ENCODE measurements at places on chromosomes 6 and 20.

DNA sequence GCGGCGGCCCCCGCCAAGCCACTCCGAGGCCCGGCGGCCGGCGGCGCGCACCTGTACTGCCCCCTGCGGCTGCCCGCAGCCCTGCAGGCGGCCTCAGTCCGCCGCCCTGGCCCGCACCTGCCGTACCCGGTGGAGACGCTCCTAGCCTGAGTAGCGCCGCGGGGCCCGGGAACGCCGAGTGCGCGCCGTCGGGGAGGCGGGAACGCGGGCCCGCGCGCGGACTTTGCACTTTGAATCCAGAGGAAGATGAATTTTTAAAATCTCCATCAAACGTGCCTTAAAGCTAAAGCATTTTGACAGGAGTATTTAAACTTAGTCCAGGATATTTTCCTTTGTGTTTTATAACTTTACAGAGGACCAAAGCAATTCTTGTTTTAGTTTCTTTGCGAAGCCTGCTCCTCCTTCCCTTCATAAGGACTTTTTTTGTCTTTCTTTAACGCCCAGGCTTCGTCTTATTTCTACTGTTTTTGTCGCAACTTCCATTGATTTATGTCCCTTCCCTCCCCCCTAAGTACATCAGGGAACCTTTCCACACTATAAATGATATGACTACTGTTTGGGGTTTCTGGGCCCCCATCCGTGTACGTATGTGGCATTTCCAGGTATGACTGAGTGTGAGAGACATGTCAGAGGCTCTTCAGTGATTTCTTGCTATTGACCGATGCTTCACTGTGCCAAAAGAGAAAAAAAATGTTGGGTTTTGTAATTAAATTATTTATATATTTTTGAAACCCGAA, 2.0 kb downstream of the FOXQ1 start:
- no peak for DNase-seq

GRCh38 chr6:12818324-12818723, 101.8 kb downstream of the PHACTR1 start:
- no peak for DNase-seq

GRCh38 chr20:49303065-49303552, 25.3 kb upstream of the ZNFX1 start:
- no peak for DNase-seq

GRCh38 chr6:104887350-104887749, 27.6 kb upstream of the HACE1 start:
- DNase-seq: peak; percentile 34

DNA sequence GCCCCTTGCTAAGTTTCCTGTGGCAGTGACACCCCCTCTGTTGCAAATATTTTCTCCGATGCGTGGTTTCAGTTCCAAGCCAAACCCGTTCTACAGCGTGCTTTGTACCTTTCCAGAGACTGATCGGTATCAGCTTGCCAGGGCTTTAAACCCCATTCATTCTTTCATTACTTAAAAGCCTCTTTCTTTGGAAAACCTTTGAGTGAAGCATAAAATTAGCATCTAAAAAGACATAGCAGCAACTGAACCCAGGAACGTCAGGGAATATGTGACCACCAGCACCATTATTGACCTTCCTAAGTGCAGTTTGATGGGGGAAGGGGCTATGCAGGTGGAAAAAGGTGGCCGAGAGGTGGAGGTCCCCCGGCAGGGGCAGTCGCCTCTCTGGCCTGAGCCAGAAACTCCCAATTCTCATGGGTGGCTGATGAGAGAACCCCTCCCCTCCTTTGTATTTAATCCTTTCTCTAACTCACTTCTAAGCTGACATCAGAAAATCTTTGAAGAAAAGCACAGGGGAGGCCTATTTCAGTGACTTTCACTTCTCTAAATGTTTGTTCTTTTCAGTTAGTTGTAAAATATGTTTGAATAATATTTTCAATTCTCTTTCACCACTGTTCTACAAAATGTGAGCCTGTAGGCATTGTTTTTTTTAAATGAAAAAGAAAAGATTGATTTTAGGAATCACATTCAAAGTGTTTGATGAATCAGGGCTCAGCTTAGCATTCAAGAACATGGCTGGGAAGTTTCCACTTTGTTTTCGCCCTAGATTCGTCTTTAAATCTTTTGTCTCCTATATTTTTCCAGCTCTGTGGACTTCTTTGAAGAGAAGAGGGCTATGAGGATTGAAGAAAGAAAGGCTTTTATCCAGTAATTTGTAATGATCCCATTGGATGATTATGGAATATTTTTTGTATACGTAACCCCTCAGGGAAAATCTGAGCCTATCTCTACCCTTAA, 89.2 kb downstream of the RSPH3 start:
- DNase-seq: no peak

DNA sequence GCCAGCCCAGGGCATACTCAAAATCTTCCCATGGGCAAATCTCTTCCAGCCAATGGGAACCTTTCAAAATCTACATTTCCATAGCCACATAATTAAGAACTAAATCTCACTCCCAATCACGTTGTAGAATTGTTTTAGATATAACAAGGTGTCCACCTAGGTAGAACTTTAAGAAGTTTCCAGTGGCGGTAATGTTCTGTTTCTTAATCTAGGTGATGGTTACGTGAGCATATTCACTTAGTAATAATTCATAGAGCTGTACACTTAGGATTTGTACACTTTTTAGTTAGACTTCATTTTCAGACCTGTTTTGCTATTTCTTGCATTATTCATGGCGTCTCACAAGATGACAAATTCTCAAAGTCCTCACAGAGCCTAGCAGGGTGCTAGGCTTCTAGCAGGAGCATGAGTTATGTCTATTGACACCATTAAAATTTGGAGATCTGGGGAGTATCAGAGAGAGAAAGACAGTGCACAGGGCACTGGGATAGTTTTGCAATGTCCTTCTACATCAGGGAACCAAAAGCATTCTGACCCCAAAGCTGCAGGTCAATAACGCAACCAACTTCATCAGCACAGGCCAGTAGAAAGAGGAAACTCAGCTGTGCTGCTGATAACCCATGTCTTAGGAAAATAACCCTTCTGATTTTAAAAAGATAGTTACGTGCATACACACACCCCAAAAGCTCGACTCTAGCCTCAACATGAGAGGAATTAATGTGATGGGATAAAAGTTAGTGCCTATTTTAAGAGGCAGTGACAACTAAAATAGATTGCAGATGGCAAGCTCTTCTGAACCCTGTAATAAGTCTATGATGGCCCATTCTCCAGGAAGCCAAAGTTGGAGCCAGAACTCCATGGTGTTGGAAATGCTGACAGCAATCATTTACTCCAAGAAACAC, 518.1 kb upstream of the JARID2 start:
- no peak for DNase-seq

GRCh38 chr20:44959638-44960102, 527 bp downstream of the TOMM34 start:
- DNase-seq: peak; percentile 61

- DNase-seq: no peak
These were observed 265.3 kb downstream of the UST start for GRCh38 chr6:149012040-149012545.

- DNase-seq: peak; percentile 69
These were observed 838 bp downstream of the TNFAIP3 start for GRCh38 chr6:137867685-137868509.

DNA sequence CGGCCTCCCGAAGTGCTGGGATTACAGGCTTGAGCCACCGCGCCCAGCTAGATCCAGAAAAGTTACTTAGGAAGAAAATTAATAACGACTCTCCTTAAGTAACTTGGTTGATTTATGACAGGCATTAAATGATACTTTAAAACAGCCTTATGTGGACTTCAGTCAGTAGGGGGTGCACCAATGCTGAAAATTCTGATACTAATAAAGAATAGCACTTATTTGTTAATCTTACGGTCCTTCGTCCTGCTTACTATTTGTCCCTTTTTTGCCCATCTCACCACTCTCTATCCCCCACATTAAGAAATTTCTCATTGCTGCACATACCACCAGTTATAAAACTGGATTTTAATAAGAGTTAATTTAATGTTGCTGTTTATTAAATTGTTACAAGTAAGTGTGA, 12.7 kb upstream of the PRELID3B start:
- no peak for DNase-seq

- DNase-seq: no peak
These were observed 55.4 kb downstream of the ZDHHC14 start for GRCh38 chr6:157436219-157436943.

- DNase-seq: peak; percentile 28
These were observed 4.8 kb downstream of the SOX18 start for GRCh38 chr20:64044484-64045247.

- peak; percentile 86 for DNase-seq
These were observed 10.1 kb downstream of the HFE start for GRCh38 chr6:26097268-26097875.

- no peak for DNase-seq
These were observed 267.6 kb upstream of the SGK1 start for GRCh38 chr6:134585517-134585873.

- no peak for DNase-seq
These were observed 30.4 kb downstream of the NSFL1C start for GRCh38 chr20:1436263-1436662.

- DNase-seq: no peak
These were observed 21.6 kb upstream of the ZBTB2 start for GRCh38 chr6:151412909-151413308.

DNA sequence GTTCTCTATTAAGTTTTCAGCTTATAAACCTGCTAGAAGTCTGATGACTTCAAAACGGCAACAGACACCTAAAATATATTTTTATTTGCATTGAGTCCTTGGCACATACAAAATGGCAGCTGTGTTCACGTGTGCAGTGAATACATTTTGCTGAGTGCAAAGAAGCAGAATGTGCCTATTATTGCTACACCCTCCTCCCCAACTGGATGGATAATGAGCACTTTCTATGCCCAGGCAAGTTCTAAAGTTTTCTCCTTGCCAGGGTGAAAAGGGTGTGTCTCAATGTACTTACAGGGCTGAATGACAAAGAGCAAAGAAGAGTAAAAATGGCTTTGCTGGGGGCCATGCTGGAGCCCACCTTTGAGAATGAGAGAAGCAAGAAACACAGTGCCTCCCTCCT, 4.0 kb upstream of the FERMT1 start:
- DNase-seq: no peak

- DNase-seq: peak; percentile 80
These were observed 38.0 kb downstream of the BMP6 start for GRCh38 chr6:7763881-7764280.

GRCh38 chr20:62666736-62667529, 24.6 kb downstream of the SLCO4A1 start:
- peak; percentile 19 for DNase-seq

- no peak for DNase-seq
These were observed 61.0 kb downstream of the DZANK1 start for GRCh38 chr20:18405826-18406225.

DNA sequence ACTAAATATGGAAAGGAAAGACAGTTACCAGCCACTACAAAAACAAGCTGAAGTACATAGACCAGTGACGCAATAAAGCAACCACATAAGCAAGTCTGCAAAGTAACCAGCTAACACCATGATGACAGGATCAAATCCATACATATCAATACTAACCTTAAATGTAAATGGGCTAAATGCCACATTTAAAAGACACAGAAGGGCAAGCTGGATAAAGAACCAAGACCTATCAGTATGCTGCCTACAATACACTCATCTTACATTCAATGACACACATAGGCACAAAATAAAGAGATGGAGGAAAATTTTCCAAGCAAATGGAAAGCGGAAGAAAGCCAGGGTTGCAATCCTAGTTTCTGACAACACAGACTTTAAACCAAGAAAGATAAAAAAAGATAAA, 24.1 kb downstream of the HLA-C start:
- no peak for DNase-seq
